Testis (tissue), 5 donors: ENCODE measurements at places on chromosomes 16 and 17. TPM values are rescaled to one million over a fixed set of nuclear protein-coding genes. Genes with fewer than 3 reads are reported as not detected.
A peak's percentile ranks its signal among the peaks of the same experiment; 100 is the strongest.

DNA sequence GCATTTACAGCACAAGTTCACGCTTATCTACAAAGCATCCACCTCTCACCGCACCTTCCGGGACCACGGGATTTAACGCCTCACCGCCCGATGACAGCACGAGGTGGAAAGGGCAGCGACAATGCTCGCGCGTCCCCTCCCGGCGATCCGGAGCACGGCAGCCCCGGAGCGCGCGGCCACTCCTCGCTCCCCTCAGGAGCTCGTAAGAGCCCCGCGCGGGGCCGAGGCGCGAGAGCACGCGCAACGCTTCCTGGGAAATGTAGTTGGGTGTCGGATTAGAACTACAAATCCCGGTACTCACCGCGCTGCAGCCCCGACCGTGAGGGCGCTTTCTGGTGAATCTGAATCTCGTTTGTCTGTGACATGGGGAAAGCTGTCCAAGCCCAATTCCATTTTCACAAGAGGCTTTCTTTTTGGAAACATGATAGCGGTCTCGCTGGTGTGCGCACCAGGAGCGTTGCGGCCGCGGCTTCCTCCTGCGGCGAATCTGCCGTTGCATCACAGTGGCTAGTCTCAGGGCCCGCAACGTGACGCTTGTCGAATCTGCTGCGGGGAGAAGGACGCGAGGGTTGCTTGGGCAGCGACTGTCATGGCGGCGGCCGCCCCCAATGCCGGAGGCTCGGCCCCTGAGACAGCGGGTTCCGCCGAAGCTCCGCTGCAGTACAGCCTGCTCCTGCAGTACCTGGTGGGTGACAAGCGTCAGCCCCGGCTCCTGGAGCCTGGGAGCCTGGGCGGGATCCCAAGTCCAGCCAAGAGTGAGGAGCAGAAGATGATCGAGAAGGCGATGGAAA is at the start of gene TIMM22:
TSS of gene TIMM22 (plus strand) at position 576 of the 791 bp plus-strand sequence. CDS start at position 590, 14 bp downstream.
- DNase-seq = peak; percentile 96

DNA sequence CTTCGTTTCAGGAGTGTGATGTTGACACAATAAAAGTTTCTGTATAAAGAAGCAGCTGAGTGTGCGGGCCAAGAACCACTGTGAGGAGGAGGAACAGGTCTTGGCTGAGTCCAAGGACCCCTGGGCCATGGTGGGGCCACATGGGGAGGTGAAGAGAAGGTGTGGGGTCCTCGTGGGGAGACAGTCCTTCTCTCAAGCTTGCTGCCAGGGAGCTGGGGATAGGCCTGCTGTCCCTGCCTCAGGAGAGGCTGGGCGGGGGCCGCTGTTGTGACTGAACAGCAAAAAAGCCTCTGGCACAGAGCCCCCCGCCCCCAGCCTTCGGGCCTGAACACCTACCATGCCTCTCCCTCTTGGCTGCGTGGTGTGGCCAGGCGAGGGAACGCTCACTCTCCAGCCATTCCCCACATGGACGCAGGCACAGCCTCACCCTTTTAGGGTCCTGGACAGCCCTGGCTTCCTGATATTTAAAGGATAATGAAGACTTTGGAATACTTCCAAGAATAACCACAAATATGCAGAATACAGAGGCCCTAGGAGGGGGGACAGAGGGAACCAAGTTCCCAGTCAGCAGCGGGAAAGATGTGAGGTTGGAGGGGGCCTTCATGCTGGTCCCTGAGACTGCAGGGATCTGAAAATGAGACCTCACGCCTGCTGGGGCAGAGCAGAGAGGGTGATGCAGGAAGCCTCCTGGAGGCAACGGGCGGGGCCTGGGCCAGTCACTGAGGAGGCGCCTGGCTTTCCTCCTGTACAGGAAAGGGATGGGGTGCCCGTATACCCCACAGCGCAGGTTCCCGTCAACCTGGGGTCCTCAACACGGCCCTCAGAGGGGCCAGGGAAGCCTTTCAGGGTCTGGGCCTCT is 100.0 kb upstream of the CREBBP start:
- DNase-seq = peak; percentile 40

GRCh38 chr16:48829336-48830310 is 219.6 kb upstream of the N4BP1 start:
- DNase-seq = no peak

DNA sequence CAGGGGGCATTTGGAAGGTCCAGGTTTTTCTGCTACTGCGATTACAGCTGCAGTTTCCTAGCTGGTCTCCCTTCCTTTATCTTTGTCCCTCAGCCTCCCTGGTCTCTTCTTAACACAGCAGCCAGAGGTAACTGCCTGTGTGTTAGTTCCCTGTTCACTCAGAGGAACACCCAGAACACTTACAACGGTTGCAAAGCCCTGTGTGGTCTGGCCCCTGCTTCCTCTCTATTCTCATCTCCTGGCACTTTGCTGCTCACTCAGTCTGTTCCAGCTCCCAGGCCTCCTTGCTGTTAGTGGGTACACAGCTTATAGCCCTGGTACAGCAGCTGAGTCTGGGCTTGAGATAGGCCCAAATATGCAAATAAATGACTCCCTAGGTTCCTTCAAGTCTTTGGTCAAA is 16.4 kb downstream of the NTN1 start:
- no peak for DNase-seq

Gene CMTM2
- polyA plus RNA-seq = 1,249 TPM

Gene MYH13
- polyA plus RNA-seq = 0.28 TPM

DNA sequence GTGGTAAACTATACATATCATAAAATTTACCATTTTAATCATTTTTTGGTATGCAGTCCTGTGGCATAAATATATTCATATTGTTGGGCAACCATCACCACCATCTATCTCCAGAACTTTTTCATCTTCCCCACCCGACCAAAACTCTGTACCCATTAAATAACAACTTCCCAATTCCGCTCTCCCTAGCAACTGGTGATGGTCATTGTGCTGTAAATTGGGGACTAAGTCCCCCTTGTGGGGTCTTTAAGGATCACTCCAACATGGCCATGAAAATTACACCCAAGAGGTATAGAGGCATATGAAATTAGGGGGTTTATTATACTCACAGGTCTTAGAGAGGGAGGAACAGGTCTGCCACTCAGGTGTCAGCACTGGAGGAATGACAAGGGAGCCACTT is 57.4 kb upstream of the NKD1 start:
- no peak for DNase-seq

DNA sequence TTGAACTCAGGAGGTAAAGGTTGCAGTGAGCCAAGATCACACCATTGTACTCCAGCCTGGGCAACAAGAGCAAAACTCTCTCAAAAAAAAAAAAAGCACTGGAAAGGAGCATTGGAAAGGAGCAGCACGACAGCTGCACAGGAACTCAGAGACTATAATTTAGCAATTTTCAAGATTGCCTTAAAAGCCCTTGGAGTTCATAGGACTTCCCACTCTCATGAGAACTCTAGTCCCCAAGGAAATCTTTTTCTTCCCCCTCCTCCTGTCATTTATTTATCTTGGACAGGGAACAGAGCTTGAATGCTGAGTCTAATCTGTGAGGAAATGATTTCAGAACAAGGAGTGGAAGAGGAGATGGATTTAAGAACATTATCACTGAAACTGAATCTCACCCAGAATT is 69.0 kb downstream of the PLXDC1 start:
- no peak for DNase-seq

- DNase-seq = no peak
These were observed 204.7 kb upstream of the HSBP1 start for GRCh38 chr16:83602761-83603722.

- no peak for DNase-seq
These were observed 6.5 kb upstream of the TAOK1 start for GRCh38 chr17:29383686-29384085.

- no peak for DNase-seq
These were observed 2.8 kb downstream of the CEP20 start for GRCh38 chr16:15885560-15886001.

Gene SCGB1C2
- polyA plus RNA-seq = not detected

GRCh38 chr17:74516561-74517328 is 14.5 kb downstream of the CD300LB start:
- no peak for DNase-seq

- DNase-seq = peak; percentile 28
These were observed 29.5 kb upstream of the CDH1 start for GRCh38 chr16:68707340-68708152.

GRCh38 chr17:21035406-21035805 is 7.4 kb downstream of the USP22 start:
- DNase-seq = no peak

DNA sequence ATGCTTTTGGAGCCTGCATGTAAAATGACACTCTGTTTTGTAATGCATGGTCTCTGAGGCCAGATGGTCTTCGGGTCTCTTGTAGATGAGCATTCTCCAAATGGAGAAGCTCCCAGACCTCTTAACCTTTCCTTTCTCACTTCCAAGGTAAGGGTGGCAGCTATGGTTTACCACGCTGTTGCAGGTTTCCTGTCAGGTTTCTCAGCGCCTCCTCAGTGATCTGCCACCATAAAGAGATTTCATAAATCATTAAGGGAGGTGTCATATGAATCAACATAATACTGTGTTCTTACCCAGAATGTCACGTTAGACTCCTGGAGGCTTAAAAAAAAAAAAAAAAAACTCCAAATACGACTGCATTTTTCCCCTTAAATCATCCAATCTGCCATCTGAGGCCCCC is 787.4 kb upstream of the EEF2KMT start:
- no peak for DNase-seq

DNA sequence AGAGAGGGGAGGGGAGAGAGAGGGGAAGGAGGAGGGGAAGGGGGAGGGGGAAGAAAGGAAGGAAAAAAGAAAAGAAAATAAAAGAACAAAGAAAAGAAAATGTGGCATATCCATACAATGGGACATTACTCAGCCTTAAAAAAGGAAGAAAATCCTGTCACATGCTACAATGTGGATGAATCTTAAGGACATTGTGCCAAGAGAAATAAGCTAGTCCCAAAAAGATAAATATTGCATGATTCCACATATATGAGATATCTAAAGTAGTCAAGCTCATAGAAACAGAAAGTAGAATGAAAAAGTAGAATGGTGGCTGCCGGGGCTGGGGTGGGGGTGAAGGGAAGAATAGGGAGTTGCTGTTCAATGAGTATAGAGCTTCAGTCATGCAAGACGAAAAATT is 40.4 kb downstream of the CNGB1 start:
- DNase-seq = no peak
